Glutamatergic neuron (in vitro differentiated cells): ENCODE measurements at places on chromosomes 12 and 14. TPM values are rescaled to one million over a fixed set of nuclear protein-coding genes. Genes with fewer than 3 reads are reported as not detected.

DNA sequence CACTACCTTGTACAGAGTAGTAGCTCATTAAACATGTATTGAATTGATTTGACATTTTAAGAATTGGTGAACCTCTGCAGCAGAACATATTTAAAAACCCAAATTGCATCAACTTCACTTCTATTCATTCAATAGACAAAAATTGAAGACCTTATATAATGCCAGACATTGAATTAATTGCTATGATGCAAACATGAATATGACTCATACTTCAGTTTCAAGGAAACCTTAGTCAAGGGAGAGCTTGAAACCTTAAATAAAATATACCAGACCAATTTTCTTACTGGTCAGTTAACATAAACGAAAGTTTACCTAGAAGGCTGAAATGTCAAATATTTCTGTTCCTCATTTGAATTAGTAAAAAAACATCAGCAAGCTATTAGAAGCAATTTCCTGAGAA, 5.0 kb upstream of the MGAT4C start:
- DNase-seq = no peak
- no peaks in the 10 kb centered on the region for H3K27me3 ChIP-seq
- no peak overlapping the region for H3K4me3 ChIP-seq
- H3K4me1 ChIP-seq = peaks cover 7% of the 10 kb centered on the region
- no peak overlapping the region for H3K27ac ChIP-seq

- DNase-seq = no peak
- H3K36me3 ChIP-seq = no peaks in the 10 kb centered on the region
- no peak overlapping the region for H3K4me3 ChIP-seq
These were observed 230.4 kb downstream of the SSPN start for GRCh38 chr12:26425587-26426260.

DNA sequence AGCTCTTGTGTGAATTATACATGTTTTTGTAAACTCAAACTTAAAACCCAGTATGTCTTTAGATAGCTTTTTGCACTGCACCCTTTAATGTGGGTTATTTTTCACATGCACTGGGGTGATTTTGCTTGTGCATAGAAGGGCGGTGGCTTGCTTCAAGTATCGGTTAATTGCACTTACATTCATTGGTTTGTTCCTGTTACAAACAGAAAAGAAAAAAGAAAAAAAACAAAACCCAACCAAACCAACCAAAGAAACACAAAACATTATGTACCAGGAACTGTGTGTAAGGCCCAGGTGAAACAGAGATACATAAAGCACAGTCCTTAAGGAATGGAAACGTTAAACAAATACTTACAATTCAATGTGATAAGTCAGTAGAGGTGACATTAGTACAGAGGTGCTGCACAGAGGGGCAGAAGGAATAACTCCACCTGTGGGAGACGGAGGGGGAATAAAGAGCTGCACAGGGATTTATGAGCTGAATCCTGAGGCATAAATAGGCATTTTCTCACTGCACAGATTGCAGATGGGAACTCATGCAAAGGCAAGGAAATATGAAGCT, 151.4 kb downstream of the KTN1 start:
- no peak overlapping the region for H3K27ac ChIP-seq
- peaks cover 8% of the 10 kb centered on the region for H3K4me1 ChIP-seq
- DNase-seq = no peak
- no peaks in the 10 kb centered on the region for H3K27me3 ChIP-seq

The PTHLH gene
- 1.1 TPM for total RNA-seq

- no peaks in the 10 kb centered on the region for H3K27me3 ChIP-seq
- no peak for DNase-seq
- no peaks in the 10 kb centered on the region for H3K36me3 ChIP-seq
- no peak overlapping the region for H3K27ac ChIP-seq
- H3K4me1 ChIP-seq = no peaks in the 10 kb centered on the region
These were observed 94.9 kb upstream of the SLC16A7 start for GRCh38 chr12:59500915-59501314.

The A2M gene
- total RNA-seq = 346 TPM

The RFX4 gene
- not detected for total RNA-seq

DNA sequence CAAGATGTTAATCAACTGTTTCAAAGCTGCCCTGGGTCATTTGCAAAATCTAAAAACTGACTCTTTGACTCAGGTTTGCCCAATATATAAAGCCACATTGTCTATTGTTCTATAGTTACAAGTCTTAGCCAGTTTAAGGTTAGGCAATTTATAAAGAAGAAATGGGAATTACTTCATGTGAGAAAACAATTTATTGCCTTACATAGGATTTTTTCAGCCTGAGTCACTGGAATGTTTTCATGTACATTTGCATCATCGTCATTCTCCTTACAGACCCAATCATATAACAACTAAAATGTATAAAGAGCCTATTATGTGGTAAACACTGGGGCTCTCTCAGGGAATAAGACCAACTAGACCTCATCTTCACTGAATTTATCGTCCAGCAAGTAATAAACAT, 100.3 kb upstream of the PLEKHG7 start:
- no peak overlapping the region for H3K27ac ChIP-seq
- H3K36me3 ChIP-seq = peaks cover 15% of the 10 kb centered on the region
- H3K4me1 ChIP-seq = no peaks in the 10 kb centered on the region
- H3K27me3 ChIP-seq = no peaks in the 10 kb centered on the region
- no peak overlapping the region for H3K4me3 ChIP-seq

The KRT76 gene
- total RNA-seq = not detected

- no peaks in the 10 kb centered on the region for H3K27me3 ChIP-seq
- no peaks in the 10 kb centered on the region for H3K4me1 ChIP-seq
- peaks cover 18% of the 10 kb centered on the region for H3K36me3 ChIP-seq
- no peak overlapping the region for H3K4me3 ChIP-seq
- DNase-seq = peak; percentile 67
These were observed 248.1 kb downstream of the DPY19L2 start for GRCh38 chr12:63420206-63420644.

The B3GNT4 gene
- total RNA-seq = 1.8 TPM

DNA sequence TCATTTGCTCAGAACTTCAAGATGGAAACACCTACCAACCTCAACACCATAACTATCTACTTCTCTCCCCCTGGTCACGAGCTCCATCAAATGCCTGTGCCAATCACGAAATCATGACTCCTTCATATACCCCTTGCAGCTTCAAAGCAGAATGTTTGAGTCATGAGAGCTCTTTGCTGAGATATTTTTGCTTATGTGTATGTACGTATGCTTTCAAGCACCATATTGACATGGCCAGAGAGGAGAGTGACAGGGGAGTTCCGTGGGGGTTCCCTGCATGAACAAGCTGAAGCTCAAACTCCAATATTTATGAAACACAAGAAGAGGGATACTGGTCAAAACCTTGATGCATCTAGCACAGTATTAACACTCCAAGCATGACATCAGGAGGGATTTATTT, 374.4 kb downstream of the DPF3 start:
- DNase-seq = no peak
- H3K36me3 ChIP-seq = no peaks in the 10 kb centered on the region
- no peak overlapping the region for H3K27ac ChIP-seq
- peaks cover 8% of the 10 kb centered on the region for H3K4me1 ChIP-seq
- H3K27me3 ChIP-seq = no peaks in the 10 kb centered on the region

DNA sequence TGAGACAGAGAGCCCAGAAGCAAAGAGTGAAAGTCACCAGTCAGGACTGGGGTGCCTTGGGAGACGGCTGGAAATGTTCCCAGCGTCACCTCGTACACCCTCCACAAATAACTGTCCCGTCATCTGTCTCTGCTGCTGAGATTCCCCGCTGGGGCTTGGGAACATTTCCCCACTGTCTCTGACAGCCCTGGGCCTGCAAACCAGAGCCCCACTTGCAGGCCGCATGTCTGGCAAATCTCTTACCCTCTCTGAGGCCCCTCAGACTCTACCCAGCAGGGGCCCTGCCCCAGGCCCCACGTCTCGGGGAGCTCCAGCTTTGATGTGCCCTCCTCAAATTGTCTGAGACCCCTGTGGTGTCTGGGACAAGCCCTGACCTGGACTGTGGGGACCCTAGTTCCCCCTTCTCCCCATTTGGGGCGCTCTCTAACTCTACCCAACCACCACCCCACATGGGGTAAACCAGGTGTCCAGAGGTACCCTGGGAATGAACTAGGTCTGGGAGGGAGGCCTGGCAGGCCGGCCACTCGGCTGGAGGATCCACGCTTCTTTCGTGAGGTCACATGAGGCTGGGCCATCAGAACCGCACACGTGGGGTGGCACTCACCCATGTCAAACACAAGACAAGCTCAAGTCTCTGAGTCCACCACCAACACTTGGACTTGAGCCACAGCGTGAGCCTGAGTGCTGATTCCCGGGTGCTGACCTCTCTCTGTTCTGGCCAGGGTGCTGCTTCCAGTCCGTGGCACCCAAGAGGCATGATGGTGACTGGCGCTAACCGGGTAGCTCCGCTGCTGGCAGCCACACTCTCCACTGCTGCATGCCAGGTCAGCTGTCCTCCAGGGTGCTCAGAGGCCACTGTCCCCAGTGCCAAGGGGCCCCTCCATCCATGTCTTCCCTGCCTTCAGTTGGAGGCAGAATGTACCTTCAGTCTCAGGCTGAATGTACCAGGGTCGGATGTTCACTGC, 59.8 kb downstream of the DIO3 start:
- DNase-seq = no peak
- H3K27ac ChIP-seq = no peak overlapping the region
- H3K4me3 ChIP-seq = no peak overlapping the region
- peaks cover 5% of the 10 kb centered on the region for H3K36me3 ChIP-seq
- H3K4me1 ChIP-seq = no peaks in the 10 kb centered on the region
- peaks cover 14% of the 10 kb centered on the region for H3K27me3 ChIP-seq

The TTLL5 gene
- 43.1 TPM for total RNA-seq

- H3K4me3 ChIP-seq = no peak overlapping the region
- no peaks in the 10 kb centered on the region for H3K4me1 ChIP-seq
- no peaks in the 10 kb centered on the region for H3K27me3 ChIP-seq
- H3K27ac ChIP-seq = no peak overlapping the region
- DNase-seq = no peak
These were observed 25.7 kb upstream of the COCH start for GRCh38 chr14:30848449-30849240.

The VRTN gene
- total RNA-seq = 0.15 TPM

DNA sequence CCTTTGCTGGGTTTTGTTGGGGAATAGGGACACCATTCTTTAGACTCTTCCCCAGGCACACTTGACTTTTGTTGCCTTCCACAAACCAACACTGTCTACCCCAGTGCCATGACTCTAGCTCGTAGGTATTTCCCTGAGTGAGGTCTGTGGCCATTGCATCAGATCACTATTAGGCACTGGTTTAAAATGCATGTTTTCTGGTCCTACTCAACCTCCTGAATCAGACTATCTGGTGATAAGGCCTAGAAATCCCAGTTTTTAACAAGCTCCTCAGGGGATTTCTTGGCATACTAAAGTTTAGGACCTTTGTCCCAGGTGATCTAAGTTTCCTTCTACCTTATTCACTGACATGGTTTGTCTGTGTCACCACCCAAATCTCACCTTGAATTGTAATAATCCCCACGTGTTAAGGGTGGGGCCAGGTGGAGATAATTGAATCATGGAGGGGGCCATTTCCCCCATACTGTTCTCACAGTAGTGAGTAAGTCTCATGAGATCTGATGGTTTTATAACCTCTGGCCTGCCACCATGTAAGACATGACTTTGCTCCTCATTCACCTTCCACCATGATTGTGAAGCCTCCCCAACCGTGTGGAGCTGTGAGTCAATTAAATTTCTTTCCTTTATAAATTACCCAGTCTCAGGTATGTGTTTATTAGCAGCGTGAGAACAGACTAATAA, 87.8 kb upstream of the PSMC1 start:
- no peaks in the 10 kb centered on the region for H3K27me3 ChIP-seq
- H3K4me1 ChIP-seq = no peaks in the 10 kb centered on the region
- DNase-seq = no peak
- H3K27ac ChIP-seq = no peak overlapping the region
- H3K4me3 ChIP-seq = no peak overlapping the region
- peaks cover 8% of the 10 kb centered on the region for H3K36me3 ChIP-seq

- DNase-seq = no peak
- H3K27me3 ChIP-seq = peaks cover 9% of the 10 kb centered on the region
- no peak overlapping the region for H3K27ac ChIP-seq
These were observed 209.9 kb downstream of the PHETA1 start for GRCh38 chr12:111158992-111159391.

- DNase-seq = no peak
- no peak overlapping the region for H3K27ac ChIP-seq
These were observed 340.3 kb upstream of the RGS6 start for GRCh38 chr14:71591929-71592328.

The TPPP2 gene
- total RNA-seq = not detected

- DNase-seq = no peak
- H3K4me3 ChIP-seq = no peak overlapping the region
- H3K4me1 ChIP-seq = peaks cover 5% of the 10 kb centered on the region
- H3K27me3 ChIP-seq = peaks cover 8% of the 10 kb centered on the region
- no peaks in the 10 kb centered on the region for H3K36me3 ChIP-seq
These were observed 2.1 kb upstream of the FAIM2 start for GRCh38 chr12:49905718-49906314.

- DNase-seq = no peak
- peaks cover 23% of the 10 kb centered on the region for H3K27me3 ChIP-seq
- H3K27ac ChIP-seq = peak overlapping the region; percentile 97
- peaks cover 42% of the 10 kb centered on the region for H3K4me1 ChIP-seq
- H3K36me3 ChIP-seq = no peaks in the 10 kb centered on the region
- H3K4me3 ChIP-seq = peak overlapping the region; percentile 89
These were observed 1.9 kb upstream of the PRMT8 start for GRCh38 chr12:3489057-3489456.

DNA sequence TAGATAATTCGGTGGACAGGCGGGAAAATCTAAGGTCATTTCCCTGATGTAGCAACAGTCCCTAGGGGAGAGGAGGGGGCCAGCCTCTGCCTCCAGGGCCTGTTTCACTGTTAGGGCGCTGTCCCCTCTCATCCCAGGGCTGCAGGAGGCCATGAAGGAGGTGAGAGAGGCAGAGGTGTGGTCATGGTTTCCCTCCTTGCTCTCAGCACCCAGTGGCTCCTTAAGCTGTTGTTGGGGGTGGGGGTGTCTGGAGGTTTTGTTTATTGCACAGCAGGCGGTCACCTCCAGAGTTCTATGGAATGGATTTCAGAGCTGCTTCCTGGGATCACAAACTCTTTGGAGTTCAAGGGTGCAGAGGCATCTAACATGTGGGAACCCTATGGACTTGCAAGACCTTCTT, 212.5 kb upstream of the RTL1 start:
- no peaks in the 10 kb centered on the region for H3K36me3 ChIP-seq
- no peak overlapping the region for H3K27ac ChIP-seq
- peaks cover 2% of the 10 kb centered on the region for H3K27me3 ChIP-seq
- H3K4me1 ChIP-seq = peaks cover 4% of the 10 kb centered on the region
- H3K4me3 ChIP-seq = no peak overlapping the region

DNA sequence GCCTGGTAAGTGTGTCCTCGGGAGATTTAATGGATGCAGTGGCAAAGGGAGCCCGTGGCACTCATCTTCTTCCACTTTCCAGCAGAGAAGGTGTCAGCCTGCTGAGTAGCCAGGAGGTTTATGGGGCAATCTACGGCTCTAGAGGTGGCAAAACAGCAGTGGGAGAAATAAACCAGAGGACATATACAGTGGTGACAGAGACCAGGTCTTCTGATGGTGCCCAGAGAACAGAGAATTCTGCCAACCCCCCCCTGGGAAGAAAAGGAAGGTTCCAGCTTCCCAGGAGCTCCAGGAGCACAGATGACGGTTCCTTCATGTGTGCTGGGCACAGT, 43.0 kb downstream of the SMIM41 start:
- peaks cover 16% of the 10 kb centered on the region for H3K27me3 ChIP-seq
- DNase-seq = no peak
- peak overlapping the region; percentile 28 for H3K4me3 ChIP-seq
- peaks cover 25% of the 10 kb centered on the region for H3K4me1 ChIP-seq

The EML5 gene
- 2.1 TPM for total RNA-seq

GRCh38 chr14:90454041-90455000, 57.5 kb downstream of the CALM1 start:
- H3K27me3 ChIP-seq = peaks cover 8% of the 10 kb centered on the region
- peak overlapping the region; percentile 71 for H3K4me3 ChIP-seq
- peak overlapping the region; percentile 95 for H3K27ac ChIP-seq
